ENCODE measurements at places on chromosomes 6 and 20.
A peak's percentile ranks its signal among the peaks of the same experiment; 100 is the strongest.

DNA sequence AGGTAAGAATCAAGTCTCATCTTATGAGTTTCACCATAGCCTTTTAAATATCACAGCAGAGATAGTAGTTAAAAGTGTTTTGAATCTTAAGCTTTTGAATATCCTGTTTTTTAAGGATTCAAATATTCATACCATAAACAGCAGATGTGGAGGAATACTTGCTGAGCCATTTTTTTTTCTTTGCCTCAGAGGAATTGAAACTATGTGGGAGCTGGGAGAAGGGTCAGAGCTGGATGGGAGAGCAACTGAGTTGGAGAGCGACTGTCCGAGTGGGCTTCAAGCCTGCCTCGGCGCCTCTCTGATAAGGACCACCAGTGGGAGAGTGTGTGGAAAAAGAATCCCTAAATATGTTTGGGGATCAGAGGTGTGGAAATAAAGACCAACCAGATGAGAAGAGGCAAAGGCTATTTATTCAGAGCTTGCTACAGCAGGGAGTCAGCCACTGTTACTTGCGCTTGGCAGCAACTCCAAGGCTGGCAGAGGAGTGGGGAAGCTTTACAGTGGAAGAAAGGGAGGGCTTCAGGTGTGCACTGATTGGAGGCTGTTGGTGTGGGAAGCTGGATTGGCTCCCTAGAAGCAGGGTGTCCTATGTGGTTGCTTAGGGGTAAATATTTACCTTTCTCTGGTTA lies 34.3 kb upstream of the MCUR1 start:
- no peak for DNase-seq

DNA sequence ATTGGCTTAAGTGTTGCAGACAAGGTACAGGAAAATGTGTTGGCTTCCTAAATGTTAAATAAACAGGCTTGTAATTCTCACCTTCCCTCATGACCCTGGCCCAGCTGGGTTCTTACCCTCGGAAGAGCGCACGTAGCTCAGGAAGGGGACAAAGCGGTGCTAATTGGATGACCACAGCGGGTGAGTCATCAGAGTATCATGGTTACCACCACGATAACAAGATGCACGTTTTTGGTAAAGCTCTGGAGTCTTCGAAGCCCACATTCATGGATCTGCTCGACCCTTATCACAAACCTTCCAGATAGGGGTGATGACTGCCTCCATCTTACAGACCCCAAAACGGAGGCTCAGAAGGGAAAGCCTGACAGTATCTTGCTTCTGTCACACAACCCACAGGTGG lies 32.8 kb downstream of the APCDD1L start:
- no peak for DNase-seq

- no peak for DNase-seq
Measured at GRCh38 chr6:81761197-81761596, 8.7 kb upstream of the TENT5A start.

- DNase-seq, result no peak
Measured at GRCh38 chr6:12572896-12573827, 143.4 kb upstream of the PHACTR1 start.

GRCh38 chr6:135334169-135334568 lies 153.1 kb downstream of the MYB start:
- no peak for DNase-seq

DNA sequence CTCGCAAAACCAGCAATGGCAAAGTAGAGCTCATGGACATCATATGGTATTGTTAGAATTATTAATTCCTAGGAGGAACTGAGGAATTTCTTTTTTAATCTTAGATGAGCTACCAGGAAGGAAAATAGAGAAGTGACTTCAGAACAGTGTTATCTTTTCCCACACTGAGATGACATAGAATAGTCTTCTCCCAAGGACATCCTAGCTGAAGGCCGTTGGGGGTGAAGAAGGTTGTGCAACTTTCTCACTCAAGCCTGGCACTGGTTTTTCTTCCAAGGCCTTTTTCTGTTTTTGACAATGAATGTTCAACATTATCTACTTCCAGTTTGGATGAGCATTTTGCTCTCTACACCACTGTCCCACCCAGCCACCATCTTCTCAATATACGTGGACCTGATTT lies 35.8 kb upstream of the MAS1 start:
- DNase-seq, result no peak

- DNase-seq, result no peak
Measured at GRCh38 chr20:9582137-9582536, 67.7 kb downstream of the LAMP5 start.

DNA sequence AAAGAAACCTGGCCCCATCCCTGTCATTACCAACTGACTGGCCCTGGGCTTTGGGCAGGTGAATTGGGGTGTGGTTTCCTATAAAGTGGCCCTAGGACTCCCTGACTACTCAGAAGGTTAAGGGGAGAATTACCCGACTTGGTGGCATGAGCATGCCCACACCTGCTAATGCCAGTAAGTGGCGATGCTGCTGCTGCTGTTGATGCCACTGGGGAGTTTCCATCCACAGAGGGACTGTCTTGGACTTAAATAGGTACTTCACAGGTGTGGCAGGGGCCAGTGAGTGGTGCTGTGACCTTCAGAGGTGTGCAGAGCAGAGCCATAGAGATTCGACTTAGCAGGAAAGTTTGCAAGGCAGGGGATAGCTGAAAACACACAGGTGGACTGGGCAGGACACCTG lies 32.6 kb upstream of the MDFI start:
- DNase-seq, result no peak

DNA sequence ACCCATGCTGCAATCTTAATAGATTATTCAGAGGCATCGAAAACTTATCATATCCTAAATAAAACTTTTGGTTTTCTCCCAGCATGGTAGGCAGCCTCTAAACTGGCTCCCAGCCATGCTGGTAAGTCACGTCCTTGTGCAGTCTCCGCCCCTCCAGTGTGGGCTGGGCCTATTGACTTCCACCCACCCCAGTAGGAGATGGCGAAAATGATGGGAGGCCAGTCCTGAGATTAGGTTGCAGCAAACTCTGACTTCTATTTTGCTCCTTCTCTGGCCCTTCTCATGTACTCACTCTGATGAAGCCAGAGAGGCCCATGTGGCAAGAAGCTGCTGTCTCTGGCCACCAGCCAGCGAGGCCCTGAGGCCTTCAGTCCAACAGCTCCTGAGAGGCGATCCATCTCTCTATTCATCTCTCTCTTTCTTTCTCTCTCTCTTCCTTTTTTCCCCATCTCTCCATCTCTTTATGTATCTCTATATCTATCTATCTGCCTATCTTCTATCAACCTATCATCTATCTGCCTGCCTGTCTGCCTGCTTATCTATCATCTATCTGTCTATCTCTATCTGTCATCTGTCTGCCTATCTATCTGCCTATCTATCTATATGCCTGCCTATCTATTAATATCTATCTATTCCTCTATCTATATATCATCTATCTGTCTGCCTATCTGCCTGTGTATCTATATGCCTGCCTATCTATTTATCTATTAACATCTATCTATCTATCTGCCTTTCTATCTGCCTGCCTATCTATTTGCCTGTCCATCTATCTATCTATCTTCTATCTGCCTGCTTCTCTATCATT lies 52.7 kb upstream of the STX16 start:
- DNase-seq, result no peak

DNA sequence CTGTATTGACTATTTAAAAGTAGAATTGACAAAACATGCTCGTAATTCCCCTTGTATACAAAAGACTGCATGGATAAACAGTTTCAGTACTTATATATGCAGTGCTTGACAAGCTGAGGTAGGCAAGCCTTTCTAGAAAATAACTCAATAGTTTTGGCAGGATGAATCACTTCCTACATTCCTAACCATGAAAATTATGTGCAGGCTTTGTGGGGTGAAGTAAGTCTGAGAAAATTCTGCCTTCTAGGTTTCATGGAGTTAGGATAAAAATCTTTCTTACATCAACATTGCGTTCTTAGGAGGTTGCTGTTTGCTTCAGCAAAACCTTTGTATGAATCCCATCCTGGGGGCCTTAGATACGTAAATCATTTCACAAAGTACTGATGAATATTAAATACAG lies 801.4 kb upstream of the EYS start:
- DNase-seq, result no peak

GRCh38 chr20:6401893-6402557 lies 279.2 kb upstream of the FERMT1 start:
- no peak for DNase-seq

DNA sequence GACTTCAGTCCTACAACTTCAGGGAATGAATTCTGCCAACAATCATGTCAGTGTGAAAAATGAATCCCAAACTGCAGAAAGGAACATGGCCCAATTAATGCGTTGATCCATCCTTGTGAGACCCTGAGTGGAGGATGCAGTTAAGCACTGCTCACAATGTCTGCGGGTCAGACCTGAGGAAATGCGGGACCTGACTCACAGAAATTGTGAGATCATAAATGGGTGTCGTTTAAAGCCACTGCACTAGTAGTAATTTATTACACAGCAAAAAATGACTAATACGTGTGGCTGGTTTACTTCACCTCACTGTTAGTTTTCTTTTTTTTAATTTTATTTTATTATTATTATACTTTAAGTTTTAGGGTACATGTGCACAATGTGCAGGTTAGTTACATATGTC lies 505.0 kb downstream of the PRKN start:
- DNase-seq, result no peak

GRCh38 chr6:134007077-134007476 lies 45.3 kb downstream of the SLC2A12 start:
- DNase-seq, result no peak

DNA sequence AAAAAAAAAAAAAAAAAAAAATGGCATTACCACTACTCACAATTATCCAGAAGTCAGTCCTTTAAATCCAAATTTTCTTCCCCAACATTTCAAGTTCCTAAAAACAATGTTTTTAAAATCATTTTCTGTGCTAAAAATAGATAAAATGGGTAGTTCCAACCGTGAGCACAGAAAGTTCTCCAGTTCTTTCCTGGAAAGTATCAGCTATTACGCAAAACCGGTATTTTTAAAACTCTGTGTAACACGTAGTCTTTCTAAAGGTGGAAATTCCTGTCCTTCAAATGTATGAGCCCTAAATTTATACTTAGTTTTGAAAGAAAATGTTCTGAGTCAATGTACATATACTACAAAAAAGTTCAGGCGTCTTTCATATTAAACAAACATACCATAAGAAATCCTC lies 83.5 kb upstream of the SCAF8 start:
- DNase-seq, result no peak

DNA sequence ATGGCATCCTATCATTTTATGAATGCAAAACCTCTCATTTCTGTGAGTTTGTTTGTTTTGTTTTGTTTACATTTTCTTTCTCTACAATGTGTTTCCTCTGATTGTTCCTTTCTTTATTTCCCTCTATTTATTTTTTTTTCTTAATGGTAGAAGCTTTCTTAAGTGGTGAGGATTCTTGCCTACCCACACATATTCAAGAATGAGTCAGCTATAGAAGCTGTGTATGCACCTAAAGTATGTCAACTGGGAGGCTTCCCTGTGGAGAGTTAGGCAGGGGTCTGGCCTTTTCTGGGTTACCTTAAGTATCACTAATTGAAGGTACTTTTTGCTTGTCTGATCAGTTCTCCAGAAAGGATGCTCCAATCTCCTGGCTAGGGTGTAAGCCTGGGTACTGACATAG lies 354.0 kb downstream of the ESR1 start:
- DNase-seq, result no peak

GRCh38 chr20:44734938-44735337 lies 10.7 kb upstream of the KCNK15 start:
- DNase-seq, result no peak

- no peak for DNase-seq
Measured at GRCh38 chr6:30102414-30102969, 10.4 kb downstream of the TRIM31 start.

- DNase-seq, result peak; percentile 49
Measured at GRCh38 chr20:1274485-1275311, 8.6 kb downstream of the SNPH start.

All from Ammon's horn (tissue), 1 donor.